ENCODE measurements at places on chromosomes 16 and 17. TPM values are rescaled to one million over a fixed set of nuclear protein-coding genes. Genes with fewer than 3 reads are reported as not detected.

ZFHX3 gene
- 60.8 TPM for total RNA-seq

ZFPM1 gene
- 13.7 TPM for total RNA-seq

CA7 gene
- total RNA-seq = not detected

- DNase-seq = no peak
Observed at GRCh38 chr16:89720551-89720812, 216 bp downstream of the VPS9D1 start.

DNA sequence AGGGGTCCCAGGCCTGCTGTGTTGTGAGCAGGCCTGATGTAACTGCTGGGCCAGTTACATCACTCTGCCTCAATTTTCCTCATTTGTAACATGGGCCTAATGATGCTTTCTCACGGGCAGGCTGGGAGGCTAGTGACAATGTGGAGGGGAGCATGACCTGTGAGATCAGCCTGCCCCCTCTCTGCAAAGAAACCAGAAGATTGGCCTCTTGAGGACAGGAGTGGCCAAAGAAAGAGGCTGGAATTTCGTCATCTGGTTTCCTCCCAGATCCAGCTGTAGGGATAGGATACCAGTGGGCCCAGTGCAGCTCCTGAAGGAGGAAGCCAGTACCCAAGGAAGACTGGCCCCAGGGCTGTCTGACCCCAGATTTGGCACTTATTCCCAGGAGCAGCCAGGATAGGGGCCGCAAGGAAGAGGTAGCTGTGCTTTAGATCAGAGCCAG is 615 bp upstream of the SREBF1 start:
- DNase-seq = no peak

DNA sequence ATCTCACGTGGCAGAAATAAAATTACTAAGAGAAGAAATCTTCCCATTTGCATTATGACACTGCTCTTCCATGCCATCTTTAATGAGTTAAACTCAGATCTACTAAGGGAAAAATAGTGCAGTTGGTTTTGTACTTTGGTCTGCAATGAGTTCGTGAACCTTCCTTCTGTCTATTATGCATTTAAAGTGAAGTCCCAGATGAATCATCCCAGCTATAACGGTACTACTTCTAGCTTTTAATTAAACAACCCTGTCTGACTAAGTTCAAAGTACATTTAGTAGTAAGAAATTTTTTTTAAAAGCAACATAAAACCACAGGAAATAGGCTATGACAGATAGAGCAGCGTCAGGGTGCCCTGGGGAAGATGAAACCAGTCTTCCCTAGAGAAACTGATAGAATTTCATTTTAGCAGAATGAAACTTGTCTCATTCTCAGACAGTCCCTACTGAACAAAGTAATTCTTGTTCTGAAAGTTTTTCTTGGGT is 1.8 kb downstream of the TMIGD1 start:
- DNase-seq = no peak

DNA sequence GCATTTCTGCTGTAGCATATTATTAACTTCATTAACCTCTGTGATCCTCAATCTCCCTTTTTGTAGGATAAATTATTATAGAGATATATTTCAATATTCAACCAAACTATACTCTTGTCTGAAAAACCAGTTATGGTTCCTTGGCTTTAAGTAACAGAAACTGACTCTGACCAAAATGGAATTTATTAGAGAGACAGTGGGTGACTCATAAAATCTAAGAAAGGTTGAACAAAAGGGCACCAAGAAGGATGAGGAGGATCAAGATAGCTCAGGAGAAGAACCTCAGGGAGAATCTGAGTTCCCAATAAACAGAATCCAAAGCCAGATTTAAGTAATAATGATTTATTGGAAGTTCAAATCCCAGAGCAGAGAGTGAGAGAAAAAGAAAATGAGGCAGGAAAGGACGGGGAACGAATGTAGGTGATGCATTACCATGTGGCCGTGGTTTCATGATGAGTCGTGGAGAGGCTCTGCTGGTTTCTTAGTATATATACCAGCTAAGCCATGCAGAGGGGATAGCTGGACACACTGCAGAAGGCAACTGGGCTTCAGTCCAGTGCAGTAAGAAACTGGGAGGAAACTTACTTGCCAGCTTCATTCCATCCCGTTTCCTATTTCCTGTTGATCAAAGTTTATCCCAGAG is 151.5 kb upstream of the GOT2 start:
- no peak for DNase-seq

GRCh38 chr17:51947160-51947735 is 211.3 kb downstream of the CA10 start:
- DNase-seq = no peak

- no peak for DNase-seq
Observed at GRCh38 chr16:89192956-89193575, 7.3 kb downstream of the SLC22A31 start.

DNA sequence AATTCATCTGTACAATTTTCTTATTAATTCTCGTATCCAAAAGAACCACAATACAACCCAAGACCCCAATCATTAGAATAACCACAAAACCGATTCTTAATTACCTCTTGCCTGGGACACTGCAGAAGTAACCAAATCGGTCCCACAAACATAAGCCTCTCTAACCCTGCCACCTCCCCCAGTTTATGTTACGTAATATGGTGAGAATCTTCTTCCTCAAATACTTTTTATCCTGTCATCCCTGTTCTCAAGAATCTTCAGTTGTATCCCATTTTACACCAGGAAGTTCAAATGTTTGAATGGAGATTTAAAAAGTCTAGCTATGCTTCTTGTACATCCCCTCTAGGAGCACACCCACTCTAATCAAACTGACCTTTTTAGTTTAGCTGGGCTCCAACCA is 269.3 kb upstream of the TBX2 start:
- no peak for DNase-seq

GRCh38 chr16:14324581-14324980 is 253.5 kb downstream of the MRTFB start:
- no peak for DNase-seq

Data from ureter (tissue), 1 donor.